ENCODE measurements at places on chromosomes 4 and X. TPM values are rescaled to one million over a fixed set of nuclear protein-coding genes. Genes with fewer than 3 reads are reported as not detected.

GAB3 gene
- total RNA-seq = 15.6 TPM

ZCCHC18 gene
- total RNA-seq = 1.7 TPM

NHSL2 gene
- total RNA-seq = 0.05 TPM

ERAS gene
- not detected for total RNA-seq

PAGE4 gene
- total RNA-seq = not detected

FAM9C gene
- total RNA-seq = not detected

CT83 gene
- not detected for total RNA-seq

HELT gene
- total RNA-seq = not detected

NPNT gene
- 0.07 TPM for total RNA-seq

NXF2B gene
- total RNA-seq = 0.02 TPM

RIPPLY1 gene
- total RNA-seq = not detected

PITX2 gene
- total RNA-seq = 7.8 TPM

GAGE12H gene
- total RNA-seq = not detected

TENM3 gene
- 66.4 TPM for total RNA-seq

F8A3 gene
- total RNA-seq = 21.0 TPM

NSG1 gene
- total RNA-seq = 0.20 TPM

RNF175 gene
- not detected for total RNA-seq

PNMA6A gene
- not detected for total RNA-seq

ATP5ME gene
- total RNA-seq = 157 TPM

EDA2R gene
- not detected for total RNA-seq

FDCSP gene
- not detected for total RNA-seq

HSFX1 gene
- 0.59 TPM for total RNA-seq

TCEANC gene
- total RNA-seq = 1.4 TPM

CENPVL1 gene
- total RNA-seq = not detected

TEX13D gene
- total RNA-seq = not detected

P2RY8 gene
- total RNA-seq = not detected

RAI2 gene
- not detected for total RNA-seq

GK gene
- total RNA-seq = 10.4 TPM

ATP1B4 gene
- total RNA-seq = not detected

PPEF2 gene
- total RNA-seq = not detected

PDLIM5 gene
- 49.8 TPM for total RNA-seq

JADE3 gene
- total RNA-seq = 8.6 TPM

PIN4 gene
- 56.9 TPM for total RNA-seq

PCGF3 gene
- 25.3 TPM for total RNA-seq

NPY1R gene
- not detected for total RNA-seq

PDCL2 gene
- not detected for total RNA-seq

PKD2 gene
- total RNA-seq = 26.4 TPM

MTTP gene
- 0.22 TPM for total RNA-seq

REELD1 gene
- not detected for total RNA-seq

PDGFRA gene
- 0.62 TPM for total RNA-seq

DRD5 gene
- total RNA-seq = not detected

GABRA4 gene
- total RNA-seq = 0.05 TPM

CRMP1 gene
- not detected for total RNA-seq

MAGEC2 gene
- 77.9 TPM for total RNA-seq
